Foreskin keratinocyte (primary cell): ENCODE measurements at places on chromosomes 6 and 20. TPM values are rescaled to one million over a fixed set of nuclear protein-coding genes. Genes with fewer than 3 reads are reported as not detected.

- DNase-seq: no peak
These were observed 100.9 kb upstream of the FOXP4 start for GRCh38 chr6:41445261-41445660.

DNA sequence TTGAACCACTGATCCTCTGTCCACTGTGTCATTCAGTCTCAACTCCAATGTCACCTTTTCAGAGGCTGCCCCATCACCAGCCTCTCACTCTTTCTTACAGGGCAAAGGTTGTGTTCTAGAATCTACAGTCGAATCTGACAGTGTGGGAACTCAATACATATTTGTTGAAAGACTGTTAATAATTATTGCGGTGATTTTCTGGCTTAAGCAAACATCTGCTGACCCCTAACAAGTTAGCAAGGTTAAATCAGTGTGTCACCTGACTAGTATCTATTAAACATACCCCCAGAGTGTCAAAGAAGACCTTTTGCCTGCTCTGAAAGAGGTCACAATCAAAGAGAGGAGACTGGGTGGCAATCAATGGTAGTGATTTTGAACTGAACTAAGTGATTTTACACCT lies 41.9 kb downstream of the ELOVL2 start:
- DNase-seq: no peak

DNA sequence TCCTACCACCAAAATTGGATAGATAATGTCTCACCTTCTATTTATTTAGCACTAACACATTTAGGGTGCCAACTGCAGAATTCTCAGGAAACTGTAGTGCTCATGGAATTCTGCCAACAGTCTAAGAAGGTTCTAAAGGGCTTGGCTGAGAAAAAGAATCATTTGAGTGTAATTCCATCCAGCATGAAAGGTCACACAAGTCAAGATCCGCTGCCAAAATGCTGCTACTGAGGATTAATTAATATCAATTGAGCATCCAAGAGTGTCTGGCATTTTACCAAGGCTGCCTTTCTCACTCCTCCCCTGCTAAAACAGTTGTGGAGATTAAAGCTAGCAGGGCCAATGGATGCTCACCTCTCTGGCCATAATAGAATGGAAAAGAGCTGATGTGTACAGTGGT lies 112.7 kb downstream of the FHL5 start:
- DNase-seq: no peak

The NAPB gene
- 4.9 and 5.4 TPM in 2 replicates for total RNA-seq

- no peak for DNase-seq
These were observed 48.6 kb downstream of the SLC2A10 start for GRCh38 chr20:46757754-46758678.

GRCh38 chr6:154425034-154425433 lies 68.4 kb upstream of the IPCEF1 start:
- DNase-seq: no peak

The SLC17A1 gene
- total RNA-seq: not detected in 2 replicates

DNA sequence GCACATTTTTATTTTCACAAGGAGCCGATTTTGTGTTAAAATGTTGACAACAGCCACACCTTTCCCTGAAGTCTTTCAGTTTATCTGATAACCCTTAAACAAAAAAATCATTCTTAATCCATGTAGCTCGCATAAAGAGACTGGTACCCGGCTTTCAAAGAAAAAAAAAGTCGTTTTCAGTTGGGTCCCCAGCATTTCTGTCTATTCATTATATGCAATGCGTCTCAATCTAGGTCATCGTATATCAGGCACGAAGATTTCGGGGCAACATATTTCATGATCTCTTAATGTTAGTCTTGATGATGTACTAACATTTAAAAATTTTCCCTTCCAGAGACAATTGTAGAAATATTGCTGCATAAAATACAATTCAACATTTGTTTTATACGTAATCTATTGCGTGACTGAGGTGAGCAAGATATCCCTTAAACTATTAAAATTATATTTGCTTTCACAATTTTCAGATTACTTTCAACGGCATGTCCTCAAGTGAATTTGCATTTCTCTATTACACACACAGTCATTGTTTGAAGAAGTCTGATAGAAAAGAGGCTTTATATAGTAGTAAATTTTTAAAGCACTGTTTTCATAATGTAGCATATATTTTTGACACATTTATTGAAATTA lies 2.9 kb upstream of the TUBB2B start:
- no peak for DNase-seq

The FGD2 gene
- total RNA-seq: 0.07 and 0.14 TPM in 2 replicates

DNA sequence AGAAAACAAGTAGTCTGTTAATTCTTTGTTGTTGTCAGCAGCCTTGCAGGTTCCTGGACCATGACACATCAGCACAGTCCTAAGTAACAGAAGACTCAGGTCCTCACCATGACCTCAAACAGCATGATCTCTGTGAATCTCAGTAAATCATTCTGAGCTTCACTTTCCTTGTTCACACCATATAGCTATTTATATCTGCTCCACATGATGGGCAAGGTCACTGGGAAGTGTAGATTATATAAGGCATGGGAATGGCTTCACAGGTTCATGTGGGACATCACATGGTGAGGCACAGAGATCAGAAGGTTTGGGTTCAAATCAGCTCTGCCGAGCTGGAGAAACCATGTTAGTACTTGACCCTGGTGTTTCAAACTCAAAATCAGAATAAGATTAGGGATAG lies 245.4 kb upstream of the SPTLC3 start:
- no peak for DNase-seq

The ZBTB46 gene
- 0.20 and 0.21 TPM in 2 replicates for total RNA-seq

The GABRR1 gene
- not detected in 2 replicates for total RNA-seq

DNA sequence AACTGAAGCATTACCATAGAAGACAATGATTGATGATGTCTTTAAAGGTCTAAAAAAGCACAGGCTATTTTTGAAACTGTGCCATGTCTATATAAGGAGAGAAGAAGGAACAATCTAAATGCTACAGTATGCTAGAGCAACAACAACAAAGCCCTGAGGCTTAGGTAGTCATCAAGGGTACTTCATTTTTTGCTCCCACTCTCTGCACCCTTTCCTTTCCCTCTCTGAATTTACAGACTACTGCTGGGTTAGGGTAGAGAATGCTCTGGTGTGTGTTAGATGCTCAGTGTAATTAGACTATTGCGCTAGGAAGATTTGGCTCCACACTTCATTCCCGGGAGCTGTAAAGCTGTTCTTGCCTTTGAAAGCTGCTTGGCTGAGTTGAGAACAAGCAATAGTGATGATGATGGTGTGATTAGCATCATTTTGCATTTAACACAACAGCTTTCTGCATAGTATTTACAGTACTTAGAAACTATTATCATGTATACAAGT lies 1262.5 kb upstream of the CITED2 start:
- no peak for DNase-seq

The MKKS gene
- 21.5 and 23.3 TPM in 2 replicates for total RNA-seq

DNA sequence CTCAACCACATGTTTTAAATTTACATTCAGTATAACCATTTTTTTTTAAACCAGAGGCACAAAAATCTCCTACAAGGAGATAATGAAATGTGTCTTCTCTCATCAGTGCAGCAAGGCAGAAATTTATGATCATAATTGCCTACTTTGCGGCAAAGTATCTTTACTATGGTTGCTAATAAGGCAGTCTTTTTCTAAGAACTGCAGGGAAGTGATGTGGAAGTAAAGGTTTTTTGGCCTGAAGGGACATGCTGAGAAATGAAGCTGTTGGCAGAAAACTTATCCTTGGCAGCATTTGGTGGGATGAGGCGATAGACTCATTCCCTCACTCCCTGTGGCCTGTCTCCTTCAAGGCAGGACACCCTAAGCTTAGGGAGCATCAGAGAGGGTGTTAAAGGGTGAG lies 48.7 kb downstream of the SCGN start:
- DNase-seq: no peak

DNA sequence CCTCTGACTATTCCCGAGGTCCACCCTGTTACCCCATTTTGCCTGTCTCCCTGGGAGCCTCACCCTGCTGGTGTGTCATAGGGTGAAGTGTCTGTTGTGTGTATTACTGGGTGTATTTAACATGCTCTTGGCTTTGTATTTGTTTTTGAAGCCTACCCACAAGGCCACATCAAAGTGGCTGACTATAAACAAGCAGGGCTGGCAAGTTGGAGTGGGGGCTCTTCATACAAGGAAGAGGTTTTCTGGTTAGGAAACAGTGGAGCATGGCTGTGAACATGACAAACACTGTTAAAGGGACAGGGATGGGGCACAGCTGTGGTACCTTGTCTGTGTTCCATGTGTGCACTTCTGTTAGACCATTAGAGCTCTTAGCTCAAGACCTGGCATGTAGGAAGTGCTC lies 26.3 kb downstream of the HECA start:
- no peak for DNase-seq

DNA sequence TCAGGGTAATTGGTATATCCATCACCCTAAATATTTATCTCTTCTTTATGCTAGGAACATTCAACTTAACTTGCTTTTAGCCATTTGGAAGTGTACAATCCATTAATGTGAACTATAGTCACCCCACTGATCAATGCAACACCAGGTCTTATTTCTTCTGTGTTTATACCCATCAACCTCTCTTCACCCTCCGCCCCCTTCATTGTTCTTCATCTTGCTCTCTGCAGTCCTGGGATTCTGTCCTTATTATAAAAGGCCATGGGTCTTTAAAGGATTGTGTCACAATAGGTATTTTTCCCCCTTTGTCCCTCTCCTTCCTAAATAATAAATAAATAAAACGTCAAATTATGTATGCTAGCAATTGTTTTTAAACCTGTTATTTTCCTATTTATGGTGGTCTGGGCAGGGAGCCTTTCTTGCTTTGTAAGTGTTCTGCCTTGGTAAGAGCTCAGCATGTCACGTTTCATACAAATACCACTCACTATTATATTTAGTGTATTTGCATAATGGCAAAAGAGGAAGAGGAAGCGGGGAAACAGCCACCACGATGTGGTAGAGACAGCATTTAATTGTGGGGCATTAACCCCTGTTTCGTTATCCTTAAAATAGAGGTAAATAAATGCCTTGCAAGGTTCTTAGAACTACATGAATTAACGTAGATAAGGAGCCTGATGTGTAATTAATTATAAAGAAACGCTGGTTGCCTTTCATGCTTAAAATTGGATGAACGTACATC lies 1.9 kb downstream of the ABRACL start:
- no peak for DNase-seq

DNA sequence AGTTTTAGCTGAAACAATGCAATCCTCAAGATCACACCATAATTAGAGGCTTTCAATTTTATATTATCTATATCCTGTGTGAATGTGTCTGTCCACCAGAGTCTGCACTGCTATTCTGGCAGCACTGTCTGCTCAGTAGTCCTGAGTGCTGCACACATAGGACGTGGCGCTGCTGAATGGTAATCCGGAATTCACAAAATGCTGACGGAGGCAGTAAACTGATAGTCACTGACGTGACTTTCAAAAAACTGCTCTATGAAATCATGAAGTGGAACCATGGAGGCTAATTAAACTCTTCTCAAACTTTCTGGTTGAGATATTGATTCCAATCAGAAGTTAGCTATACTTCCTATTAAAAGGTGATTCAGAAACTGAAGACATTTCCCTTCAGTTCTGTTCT lies 190.8 kb upstream of the NOX3 start:
- no peak for DNase-seq

DNA sequence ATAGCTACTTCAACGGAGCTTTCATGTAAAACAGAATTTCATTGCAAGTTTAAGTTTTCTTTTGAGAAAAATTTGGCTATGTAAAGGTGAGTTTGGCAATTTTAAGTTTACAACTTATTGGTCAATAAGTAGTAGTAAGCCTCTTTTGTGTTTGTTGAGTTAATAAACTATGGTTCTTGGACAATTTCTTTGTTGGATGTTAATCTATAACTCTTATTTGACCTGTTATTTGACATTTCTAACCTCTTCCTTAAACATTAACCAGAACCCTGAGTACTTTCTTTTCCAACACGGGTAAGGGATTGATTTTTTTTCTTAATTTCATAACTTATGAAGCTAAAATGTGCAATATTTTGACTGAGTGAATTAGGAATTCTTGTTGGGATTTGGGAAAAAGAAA lies 354.4 kb downstream of the PRKN start:
- DNase-seq: no peak

The SLC35D3 gene
- total RNA-seq: not detected in 2 replicates

The TMEM74B gene
- total RNA-seq: 0.18 TPM in 1 of 2 replicates, not detected in the other

The DACT2 gene
- 0.48 and 0.71 TPM in 2 replicates for total RNA-seq

- DNase-seq: no peak
These were observed 2.8 kb downstream of the COL9A3 start for GRCh38 chr20:62819494-62820174.

The TP53TG5 gene
- not detected in 2 replicates for total RNA-seq

DNA sequence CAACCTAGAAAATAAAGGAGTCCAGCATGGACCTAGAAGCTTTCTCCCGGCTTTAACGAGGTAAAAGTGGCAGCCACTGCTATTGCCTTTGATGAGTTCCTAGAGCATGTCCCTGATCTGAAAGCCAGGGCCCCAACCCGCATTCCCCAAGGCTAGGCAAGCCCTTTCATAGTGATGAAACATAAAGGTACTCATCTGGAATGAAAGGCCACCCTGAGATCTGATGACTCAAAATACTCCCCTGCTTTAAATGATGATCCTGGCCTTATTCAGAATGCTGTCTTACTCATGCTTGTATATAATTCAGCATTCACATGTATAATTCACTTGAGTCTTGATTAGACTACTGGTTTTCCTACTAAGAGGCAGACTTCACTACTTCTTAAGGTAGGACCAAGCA lies 21.3 kb downstream of the TTPAL start:
- peak; percentile 98 for DNase-seq

GRCh38 chr6:148693882-148694484 lies 52.8 kb upstream of the UST start:
- peak; percentile 29 for DNase-seq

- DNase-seq: no peak
These were observed 49.3 kb downstream of the RPF2 start for GRCh38 chr6:111031151-111031550.

The SF3B5 gene
- total RNA-seq: 161 and 165 TPM in 2 replicates

- no peak for DNase-seq
These were observed 444.3 kb downstream of the BCKDHB start for GRCh38 chr6:80550748-80551147.
